Panc1 (cell line): ENCODE measurements at places on chromosomes 2 and 18. TPM values are rescaled to one million over a fixed set of nuclear protein-coding genes. Genes with fewer than 3 reads are reported as not detected.

Gene ST8SIA5
- total RNA-seq: 0.15 TPM

Gene GRB14
- total RNA-seq: not detected

Gene EMILIN1
- total RNA-seq: 0.31 TPM

GRCh38 chr2:31347319-31347718 lies 67.2 kb downstream of the XDH start:
- H3K36me3 ChIP-seq: no peaks in the 10 kb centered on the region
- H3K27me3 ChIP-seq: no peaks in the 10 kb centered on the region
- H3K4me3 ChIP-seq: no peak overlapping the region
- no peak for DNase-seq

- H3K27me3 ChIP-seq: no peaks in the 10 kb centered on the region
- peaks cover 11% of the 10 kb centered on the region for H3K4me1 ChIP-seq
- no peak for DNase-seq
- no peaks in the 10 kb centered on the region for H3K36me3 ChIP-seq
Observed at GRCh38 chr2:231379266-231380215, 16.0 kb upstream of the B3GNT7 start.

- peak overlapping the region; percentile 98 for H3K27ac ChIP-seq
- DNase-seq: no peak
- H3K36me3 ChIP-seq: peaks cover 3% of the 10 kb centered on the region
- peak overlapping the region; percentile 96 for H3K4me3 ChIP-seq
- peaks cover 47% of the 10 kb centered on the region for H3K4me1 ChIP-seq
Observed at GRCh38 chr2:36357847-36358659, 2.5 kb downstream of the CRIM1 start.

- no peaks in the 10 kb centered on the region for H3K4me1 ChIP-seq
- H3K27ac ChIP-seq: no peak overlapping the region
- DNase-seq: no peak
- H3K36me3 ChIP-seq: no peaks in the 10 kb centered on the region; the same call in 1 of the 2 replicates
- H3K27me3 ChIP-seq: no peaks in the 10 kb centered on the region
Observed at GRCh38 chr2:61356958-61357350, 113.9 kb downstream of the USP34 start.

GRCh38 chr2:241108271-241109209 lies 6.5 kb upstream of the MTERF4 start:
- H3K4me3 ChIP-seq: no peak overlapping the region
- H3K4me1 ChIP-seq: no peaks in the 10 kb centered on the region
- no peak for DNase-seq
- no peaks in the 10 kb centered on the region for H3K27me3 ChIP-seq
- H3K36me3 ChIP-seq: no peaks in the 10 kb centered on the region
